GM23338 (cell line): ENCODE measurements at places on chromosomes 16 and 17.

- peak; percentile 48 for DNase-seq
Measured at GRCh38 chr16:5024632-5025031, 9.1 kb downstream of the NAGPA start.

DNA sequence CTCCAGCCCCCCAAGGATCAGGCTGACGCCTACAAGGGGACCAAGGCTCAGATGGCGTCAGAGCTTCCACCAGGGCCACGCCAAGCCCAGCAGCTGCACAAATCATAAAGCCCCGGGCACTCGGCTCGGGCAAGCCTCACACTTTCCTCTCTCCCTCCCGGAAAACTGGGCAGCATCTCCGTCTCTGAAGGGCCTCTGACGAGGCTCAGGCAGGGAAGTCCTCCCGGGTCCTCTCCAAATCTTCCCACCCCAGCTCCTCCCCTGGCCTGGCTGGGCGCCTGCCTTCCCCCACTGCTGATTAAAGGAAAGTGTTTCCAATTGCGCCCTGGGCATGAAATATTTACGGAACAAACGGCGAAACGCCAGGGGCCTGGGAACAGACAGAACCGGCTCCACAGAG, 38.5 kb downstream of the PIEZO1 start:
- DNase-seq: no peak

DNA sequence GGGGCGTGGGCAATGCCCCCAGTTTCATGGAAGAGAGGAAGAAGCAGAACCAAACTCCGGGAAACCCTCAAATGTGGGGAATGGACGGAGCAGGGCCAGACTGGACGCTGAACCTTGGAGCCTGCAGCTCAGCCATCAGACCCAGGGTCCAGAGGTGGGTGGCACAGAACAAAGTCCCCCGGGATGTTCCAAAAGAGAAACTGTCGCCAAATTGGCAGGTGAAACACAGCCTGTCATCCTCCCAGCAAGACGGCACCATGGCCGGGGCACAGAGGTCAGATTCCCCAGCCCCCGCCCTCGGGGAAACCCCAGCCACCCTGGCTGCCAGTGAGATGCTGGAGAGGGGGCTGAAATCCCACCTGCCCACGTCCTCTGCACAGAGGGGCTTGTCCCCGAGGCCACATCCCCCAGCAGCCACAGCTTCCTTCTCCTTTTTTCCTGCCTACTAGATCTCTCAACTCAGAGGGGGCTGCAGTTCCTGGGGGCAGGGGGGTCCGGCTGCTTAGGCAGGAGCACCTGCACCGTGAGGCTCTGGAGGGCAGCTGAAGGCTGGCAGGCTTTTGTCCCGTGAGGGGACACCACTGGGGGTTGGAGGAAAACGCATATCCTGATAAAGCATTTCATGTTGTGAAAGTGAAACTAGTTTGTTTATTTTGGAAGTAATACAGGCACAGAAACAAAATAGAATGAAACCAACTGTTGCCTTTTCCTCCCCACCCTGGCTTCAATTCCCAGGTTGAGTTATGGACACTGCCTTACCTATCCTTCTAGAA, 1.2 kb upstream of the SECTM1 start:
- no peak for DNase-seq

DNA sequence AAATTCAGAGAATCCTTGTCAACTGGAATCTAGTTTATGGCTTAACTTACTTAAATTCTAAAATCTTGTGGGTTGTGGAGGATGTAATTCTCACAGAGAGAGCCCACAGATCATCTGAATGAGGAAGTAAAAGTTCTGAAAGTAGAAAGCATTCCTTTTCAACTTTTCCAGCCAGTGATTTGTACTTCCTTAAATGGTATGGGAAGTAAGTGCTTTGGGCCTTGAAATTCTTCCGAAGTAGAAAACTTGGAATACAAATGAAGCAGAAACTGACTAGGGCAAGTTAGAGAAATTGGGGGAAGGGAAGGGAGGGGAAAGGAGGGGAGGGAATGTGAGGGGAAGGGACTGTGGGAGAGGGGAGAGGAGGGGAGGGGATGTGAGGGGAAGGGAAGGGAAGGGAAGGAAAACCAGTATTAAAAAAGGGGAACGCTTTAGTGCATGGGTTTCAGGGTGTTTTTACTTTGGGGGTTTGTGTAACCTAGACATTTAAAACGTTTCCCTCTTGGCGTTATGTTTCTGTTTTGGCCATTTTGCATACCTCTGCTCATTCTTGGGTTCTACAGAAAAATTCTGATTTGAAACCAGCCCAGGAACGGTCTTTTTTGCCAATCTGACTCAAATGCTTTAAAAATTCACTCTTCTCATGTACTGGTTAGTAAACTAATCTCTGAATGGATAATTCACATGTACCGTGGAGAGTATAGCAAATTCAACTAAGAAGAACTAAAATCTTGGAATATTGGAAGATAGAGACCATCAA, 15.5 kb upstream of the SNTB2 start:
- DNase-seq: peak; percentile 66
